ENCODE measurements at places on chromosomes 5 and 9.

DNA sequence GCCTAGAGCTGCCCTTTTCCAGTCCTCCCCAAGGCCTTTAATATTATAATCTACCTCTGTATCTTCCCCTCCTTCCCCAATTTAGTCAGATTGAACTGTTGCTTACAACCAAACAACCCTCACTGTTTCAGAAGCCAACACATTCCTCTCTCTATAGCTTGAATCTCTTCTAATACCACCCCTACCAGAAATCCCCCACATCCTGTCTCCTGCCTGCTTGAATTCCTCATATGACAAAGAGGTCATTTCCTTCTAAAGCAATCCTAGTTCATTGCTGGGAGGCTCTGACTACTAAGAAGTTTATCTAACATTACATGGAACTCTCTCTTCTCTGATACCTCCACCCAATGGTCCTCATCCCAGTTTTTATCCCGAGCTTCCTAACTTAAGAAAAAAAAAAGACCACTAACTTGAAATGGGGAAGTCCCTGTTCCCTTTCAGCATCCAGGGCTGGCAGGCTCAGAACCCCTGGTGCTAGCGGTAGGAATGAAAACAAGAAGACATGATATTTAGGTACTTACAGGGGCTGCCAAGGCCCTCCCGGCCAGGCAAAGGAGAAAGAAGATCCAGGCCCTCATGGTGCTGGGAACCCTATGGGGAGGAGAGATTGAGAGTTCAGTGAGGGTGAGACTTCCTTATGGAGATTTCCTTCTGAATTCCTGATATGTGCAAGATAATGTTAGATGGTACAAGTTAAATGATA lies 11.0 kb downstream of the SPARC start:
- DNase-seq, result no peak

- DNase-seq, result peak; percentile 13
Observed at GRCh38 chr5:100270023-100270771, 265.0 kb upstream of the FAM174A start.

DNA sequence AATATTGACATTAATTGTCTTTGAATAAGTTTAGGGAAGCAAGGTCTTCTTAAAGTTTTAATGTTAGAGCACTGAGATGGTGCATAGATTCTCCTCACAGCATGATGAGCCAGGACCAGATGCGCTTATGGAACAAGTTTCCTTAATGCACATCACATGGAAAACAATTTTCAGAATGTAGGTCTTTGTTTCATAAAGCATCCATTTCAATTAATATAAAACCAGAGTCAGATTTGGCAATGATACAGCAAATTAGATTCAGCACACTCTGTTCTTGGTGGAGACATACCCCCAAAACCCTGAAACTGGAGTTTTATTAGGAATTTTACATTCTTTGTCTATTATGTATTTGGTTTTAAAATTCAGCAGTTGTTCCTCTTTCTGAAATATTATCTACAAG lies 402.1 kb upstream of the SEMA6A start:
- no peak for DNase-seq

DNA sequence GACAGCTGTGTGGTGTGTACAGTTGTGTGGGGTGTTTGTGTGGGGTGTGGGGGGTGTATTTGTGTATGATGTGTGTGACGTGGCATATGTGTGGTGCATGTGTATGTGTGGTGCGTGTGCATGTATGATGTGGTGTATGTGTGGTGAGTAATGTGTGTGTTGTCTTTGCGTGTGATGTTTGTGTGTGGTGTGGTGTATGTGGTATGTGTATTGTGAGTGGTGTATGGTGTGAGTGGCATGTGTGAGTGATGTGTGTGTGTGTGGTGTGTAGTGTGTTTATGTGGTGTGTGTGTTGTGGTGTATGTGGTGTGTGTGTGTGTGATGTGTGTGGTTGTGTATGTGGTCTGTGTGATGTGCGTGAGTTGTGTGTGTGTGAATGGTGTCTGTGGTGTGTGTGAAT lies 191.1 kb downstream of the MELK start:
- DNase-seq, result no peak

- DNase-seq, result no peak
Observed at GRCh38 chr5:115774684-115775083, 41.8 kb downstream of the CDO1 start.

DNA sequence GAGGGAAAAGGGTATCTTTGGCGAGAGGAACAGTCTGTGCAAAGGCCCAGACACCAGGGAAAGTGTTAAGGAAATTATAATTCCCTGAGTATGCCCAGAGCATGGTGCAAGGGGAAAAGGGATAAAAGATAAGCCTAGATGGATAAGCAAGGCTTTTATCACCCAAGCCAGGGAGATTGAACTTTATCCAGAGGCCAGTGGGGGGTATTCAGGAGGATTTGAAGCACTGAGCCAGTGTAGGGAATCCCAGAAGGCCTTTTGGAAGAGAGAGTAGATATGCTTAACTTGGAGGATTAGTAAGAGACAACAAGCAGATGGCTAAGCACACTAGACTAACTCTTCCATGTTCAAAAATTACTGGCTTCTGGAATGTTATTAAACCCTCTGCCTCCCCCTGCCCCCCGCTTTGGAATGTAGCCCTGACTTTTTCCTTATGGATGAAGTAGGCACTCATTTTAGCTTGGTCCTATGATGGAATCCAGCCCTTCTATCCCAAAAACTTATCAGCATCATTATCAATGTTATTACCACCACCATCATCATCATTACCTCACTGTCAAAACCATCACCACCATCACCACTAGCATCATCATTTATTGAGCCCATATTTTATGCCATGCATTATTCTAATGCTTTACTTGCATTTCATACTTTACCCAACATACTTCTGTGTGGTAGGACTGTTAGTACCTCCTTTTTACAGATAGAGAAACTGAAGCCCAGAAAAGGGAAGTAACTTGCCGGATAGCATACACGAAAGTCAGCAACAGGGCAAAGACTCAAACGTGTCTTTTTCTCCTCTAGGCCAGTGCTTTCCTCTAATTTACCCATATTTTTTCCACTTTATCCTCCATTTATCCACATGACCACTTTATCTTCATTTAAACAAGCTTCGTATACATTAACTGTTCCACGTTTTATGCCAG lies 237.0 kb downstream of the PAPPA start:
- DNase-seq, result peak; percentile 68

DNA sequence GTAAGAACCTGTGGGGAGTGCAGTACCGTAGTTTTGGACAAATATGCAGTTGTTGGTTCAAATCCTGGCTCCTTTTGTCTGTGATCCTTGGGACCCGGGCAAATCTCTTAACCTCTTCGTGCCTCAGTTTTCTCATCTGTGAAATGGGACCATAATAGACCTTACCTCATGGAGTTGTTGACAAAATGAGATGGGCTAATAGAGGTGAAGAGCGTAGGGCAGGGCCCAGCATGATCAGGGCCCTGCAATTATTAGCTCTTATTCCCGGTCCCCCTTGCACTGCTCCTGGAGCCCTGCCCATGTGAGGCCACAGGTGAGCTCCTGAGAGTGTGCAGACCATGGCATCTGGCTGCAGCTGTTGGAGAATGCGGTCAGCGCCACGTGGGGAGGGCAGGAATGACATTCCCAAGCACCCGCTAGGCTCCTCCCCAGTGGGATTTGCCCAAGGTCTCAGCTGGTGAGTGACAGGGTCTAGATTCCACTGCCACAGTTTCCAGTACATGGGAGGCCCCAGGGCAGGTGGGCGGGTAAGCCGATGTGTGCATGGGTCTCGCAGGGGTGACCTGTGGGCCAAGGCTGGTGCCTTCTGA lies 41.0 kb downstream of the NEK6 start:
- no peak for DNase-seq

All from hematopoietic multipotent progenitor cell treated with erythropoietin and hydrocortisone succinate and interleukin-3 and kit ligand, for 4 days (in vitro differentiated cells).